ENCODE measurements at places on chromosomes 2 and 18.

DNA sequence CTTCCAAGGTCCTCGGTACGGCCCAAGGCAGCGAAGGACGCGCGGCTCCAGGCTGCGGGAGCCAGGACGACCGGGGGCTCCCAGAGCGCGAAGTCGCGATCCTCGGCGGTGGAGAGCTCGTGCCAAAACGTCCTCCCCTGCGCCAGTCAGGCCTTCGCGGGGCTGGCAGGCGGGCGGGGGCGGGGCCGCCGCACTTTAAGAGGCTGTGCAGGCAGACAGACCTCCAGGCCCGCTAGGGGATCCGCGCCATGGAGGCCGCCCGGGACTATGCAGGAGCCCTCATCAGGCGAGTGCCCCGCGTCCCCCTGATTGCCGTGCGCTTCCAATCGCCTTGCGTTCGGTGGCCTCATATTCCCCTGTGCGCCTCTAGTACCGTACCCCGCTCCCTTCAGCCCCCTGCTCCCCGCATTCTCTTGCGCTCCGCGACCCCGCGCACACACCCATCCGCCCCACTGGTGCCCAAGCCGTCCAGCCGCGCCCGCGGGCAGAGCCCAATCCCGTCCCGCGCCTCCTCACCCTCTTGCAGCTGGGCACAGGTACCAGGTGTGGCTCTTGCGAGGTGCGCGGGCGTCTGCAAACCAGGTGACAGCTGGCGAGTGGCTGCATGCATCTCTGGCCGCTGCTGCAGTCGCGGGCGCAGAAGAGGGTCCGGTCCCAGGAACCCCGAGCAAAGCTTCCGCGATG, at the start of gene CIDEA:
TSS of gene CIDEA (plus strand) at position 226 of the 684 bp plus-strand sequence. CDS start at position 249, 23 bp downstream.
- DNase-seq = no peak

DNA sequence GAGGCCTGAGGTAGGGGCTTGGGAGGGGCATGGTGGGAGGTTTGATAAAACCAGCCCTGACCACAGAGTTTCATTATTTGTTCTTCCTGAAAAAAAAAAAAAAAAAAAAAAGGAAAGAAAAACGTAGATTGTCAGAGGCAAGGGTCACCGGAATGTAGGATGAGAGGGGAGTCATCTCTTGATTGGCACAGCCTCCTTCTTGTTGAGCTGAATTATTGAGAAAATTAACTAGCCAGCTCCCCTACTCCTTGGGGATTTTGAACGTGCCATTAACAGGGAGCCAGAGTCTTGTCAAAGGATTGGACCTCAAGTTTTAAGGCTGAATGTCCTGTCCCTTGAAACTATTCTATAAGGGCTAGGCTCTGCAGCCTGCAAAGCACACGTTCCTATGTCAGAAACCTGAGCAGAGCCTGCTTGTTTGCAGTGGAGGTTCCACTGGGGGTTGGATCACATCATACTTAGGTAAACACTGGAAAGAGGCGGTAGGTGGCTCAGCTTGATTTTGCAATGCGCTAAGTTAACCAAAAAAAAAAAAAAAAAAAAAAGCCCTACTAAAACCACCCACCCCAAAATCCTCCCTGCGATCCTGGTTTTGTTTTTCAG, 2.3 kb downstream of the INHBB start:
- DNase-seq = no peak

DNA sequence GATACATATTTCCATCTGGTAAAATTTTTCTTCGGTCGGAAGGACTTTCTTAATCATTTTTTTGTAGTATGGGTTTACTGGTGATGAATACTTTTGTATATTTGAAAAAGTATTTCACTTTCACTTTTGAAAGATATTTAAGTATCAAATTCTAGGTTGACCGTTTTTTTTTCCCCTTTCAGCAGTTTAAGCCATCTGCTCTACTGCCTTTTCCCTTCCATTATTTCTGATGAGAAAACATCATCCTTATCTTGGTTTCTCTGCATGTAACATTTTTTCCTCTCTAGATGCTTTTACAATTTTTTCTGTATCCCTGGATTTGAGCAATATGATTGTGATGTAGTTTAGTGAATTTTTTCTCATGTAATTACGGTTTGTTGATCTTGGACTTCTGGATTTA, 87.0 kb downstream of the MTX2 start:
- no peak for DNase-seq

GRCh38 chr2:36711741-36712314, 15.3 kb downstream of the VIT start:
- no peak for DNase-seq

DNA sequence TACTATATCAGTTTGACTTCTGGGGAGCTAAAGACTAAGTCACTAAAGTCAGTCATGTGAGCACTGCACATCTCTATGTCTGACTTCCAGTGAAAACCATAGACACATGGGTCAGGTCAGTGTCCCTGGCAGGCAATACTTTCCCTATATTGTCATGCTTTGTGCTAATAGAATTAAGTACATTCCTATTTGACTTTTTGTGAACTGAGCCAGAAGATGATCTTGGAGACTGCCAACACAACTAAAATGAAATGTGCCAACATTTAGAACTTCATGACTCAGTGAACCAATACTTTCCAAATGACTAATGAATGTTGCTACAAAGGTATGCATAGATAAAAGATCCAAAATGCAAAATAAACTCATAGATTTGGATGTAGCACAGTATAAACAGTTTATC, 820.8 kb upstream of the FAM98A start:
- DNase-seq = no peak

DNA sequence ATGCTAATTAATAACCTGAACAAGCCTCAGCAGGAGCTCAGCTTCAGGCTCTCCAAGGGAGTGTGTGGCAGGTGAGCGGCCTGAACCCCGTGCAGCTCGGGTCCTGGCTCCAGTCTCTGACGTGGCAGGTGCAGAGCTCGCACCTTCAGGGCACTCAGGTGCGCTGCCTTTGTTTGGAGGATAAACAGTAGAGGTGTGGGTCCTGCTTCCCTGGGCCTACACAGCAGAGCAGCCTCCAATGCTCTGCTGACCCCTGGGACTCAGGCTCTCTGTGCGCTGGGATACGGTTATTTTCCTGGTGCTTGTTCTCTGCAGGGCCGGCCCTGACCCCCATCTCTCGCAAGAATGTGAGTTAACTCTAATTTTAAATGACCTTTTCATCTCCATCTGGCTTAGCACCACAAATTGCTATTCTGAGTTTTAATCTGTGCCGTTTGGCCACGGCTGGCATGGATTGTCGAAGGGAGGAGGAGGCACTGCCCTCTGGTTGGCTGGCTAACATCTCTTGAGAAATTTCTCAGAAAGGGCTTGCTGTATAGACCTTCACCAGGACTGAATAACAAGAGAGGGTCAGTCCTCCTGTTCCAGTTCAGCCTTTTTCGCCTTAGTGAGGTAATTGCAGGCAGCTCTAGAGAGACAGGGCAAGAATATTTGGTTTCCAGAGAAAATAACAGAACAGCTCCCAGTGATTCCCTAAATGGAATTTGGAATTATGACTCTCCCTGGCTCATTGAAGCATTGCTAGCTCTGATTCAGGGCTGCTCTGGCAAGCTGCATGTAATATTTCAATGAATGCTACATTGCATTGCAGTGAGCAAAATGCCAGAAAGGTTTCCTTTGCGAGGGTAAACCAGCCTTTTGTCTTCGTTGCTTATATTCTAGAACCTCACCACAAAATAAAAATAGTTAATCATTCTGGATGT, 161.8 kb downstream of the DCDC2C start:
- DNase-seq = no peak

DNA sequence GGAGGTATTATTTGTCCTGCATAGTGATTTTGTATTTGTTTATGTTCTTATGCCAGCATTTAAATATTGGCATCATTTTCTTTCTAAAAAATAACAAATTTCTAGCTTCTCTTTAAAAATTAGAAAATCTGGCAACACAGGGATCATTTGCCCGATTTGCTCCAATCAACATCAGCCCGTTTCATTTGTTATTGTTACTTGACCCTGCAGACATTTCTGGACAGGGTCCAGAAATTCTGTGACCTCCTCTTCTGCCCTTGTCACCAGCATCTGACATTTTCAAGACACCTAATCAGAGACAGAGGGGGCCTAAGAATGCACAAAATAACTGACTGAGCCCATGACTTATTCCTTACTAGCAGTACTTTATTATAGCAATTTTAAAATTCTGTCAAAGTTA, 253.3 kb downstream of the MREG start:
- no peak for DNase-seq

DNA sequence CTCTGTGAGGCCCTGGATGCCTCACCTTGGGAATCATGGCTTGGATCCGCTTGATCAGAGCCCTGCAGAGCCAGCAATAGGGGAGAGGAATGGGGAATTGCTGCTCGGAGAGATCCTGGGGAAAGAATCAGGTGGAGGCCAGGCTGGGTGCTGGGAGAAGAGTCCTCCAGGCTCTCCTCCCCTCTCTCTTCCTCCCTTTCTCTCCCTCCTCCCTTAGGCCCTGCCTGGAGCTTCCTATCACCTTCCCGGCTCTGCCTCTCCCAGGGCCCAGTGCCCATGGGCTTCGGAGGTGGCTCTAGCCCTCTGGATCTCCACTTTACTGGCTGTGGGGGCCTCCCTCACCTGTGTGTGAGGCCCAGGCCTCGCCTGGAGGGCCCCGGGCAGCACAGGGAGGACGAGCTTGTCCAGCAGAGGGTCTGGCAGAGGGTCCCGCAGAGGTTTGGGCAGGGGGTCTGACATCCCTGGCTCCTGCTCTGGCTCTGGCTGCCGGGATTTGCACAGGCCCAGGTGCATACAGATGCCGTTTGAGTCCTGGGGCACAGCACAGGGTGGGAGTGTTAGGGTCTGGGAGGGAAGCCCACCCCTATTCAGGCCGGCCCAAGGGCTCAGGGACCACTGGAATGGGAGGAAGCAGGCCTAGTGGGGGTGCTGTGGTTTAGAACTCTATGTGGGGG, 2.6 kb downstream of the SFTPB start:
- no peak for DNase-seq

Data from GM19239 (cell line).